Activated CD4-positive, alpha-beta T cell treated with anti-CD3 and anti-CD28 coated beads, Interleukin-2, Interleukin-6, amounts not matched to agents 100 ng/mL and 50 ng/mL, durations not matched to agents 16 hours and 8 hours (primary cell): ENCODE measurements at places on chromosomes 16 and 17.

GRCh38 chr16:3075523-3075915, 10.1 kb downstream of the IL32 start:
- DNase-seq: no peak

DNA sequence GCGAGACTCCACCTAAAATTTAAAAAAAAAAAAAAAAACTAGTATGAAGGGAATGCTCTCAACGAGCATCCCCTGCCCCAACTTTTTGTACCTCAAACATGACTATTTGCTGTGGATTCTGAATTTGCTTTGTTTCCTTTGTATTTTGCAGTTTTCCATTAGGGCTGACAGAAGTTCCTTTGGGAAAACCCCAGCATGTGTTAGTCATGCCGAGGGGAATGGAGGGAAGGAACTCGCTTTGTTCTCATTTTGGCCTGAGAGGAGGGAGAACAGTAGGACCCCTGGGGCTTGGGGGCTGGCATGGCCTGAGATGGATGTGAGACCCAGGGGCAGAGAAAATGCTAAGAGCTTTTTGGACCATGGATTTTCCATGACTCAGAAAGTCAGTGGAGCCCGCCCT, 20.5 kb downstream of the KRT9 start:
- DNase-seq: no peak

DNA sequence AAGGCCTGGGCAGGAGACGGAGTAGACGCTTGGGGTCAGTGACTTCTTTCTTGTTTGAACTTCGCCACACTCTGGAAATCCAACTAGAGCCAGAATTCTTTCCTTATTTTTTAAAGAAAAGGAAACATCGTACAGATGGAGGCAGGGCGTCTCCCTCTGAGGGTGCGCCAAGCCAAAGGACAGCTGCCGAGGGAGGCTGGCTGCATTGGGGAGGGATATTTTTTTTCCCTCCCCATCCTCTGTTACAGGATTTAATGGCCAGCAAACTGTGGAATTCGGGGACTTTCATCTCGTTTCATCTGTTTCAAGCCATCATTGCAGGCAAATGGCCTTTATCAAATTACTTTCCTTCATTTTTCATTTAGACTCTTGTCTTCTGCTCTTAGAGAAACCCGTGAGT, 15.9 kb downstream of the CDK5R1 start:
- no peak for DNase-seq

GRCh38 chr17:9684955-9685621, 39.8 kb downstream of the USP43 start:
- DNase-seq: no peak

DNA sequence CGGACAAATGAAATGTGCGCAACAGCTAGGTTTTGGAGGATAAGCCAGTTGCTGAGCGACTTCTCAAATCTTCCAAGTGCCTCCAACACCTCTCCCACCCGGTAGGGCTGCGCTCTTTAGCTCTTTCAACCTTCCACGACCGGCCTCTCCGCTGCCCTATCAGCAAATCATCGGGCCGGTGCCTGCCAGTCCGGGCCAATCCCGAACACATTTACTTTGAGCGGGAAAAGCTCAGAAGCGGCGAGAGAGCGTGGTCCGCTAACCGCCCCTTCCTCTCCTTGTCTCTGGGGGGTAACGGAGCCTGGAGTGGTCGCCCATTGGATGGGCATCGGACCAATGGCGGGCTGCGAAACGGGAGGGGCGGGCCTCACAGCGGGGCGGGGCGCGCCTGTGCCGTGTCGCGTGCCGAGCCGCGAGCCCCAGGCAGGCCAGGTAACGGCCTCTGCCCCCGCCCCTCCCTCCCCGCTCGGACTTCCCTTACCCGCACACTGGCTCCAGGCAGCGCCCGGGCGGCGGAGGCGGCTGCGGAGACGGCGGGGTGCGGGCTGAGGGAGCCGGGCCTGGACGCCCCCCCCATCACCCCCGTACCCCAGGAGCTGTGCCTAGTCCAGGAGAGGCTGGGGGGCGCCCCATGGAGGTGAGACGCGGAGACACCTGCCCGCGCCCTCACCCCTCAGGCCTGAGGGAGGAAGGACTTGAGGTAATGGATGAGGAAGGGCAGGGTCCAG, at the start of gene MEIOC:
Gene MEIOC, plus strand, starts transcription at position 486 of the 728 bp plus-strand sequence. Its CDS starts 146 bp downstream, at position 632.
- peak; percentile 54 for DNase-seq

- no peak for DNase-seq
Measured at GRCh38 chr16:50068550-50068949, 2.8 kb downstream of the HEATR3 start.

GRCh38 chr17:71792966-71793365, 327.9 kb upstream of the SOX9 start:
- no peak for DNase-seq

DNA sequence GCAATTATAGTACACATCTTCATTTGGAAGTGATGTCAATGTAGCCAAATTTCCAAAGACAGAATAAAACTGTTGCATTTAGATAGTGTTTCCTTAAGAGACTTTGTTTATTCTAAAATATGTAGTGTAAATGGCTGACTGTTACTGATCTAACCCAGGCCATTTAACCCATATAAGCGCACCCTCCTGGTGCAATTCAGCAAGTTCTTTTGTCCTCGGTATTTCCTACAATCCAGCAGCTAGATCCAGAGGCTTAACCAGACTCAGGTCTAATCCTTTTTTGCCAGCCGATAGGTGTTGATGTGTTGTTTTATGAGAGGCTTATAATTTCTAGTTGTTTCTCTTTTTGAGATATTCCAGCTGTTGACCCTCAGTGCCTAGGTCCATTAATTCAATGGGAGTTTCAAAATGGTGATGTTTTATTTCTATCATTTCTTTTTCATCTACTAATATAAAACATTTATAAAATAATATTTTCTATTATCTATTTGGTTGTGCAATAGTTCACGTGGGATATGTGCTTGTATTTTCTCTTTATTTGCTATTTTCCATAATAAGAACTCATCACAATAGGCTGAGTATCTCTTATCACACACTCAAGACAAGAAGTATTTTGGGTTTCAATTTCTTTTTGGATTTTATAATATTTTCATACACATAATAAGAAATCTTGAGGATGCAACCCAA, 14.5 kb downstream of the ABCA9 start:
- DNase-seq: no peak

GRCh38 chr16:78522327-78522726, 422.9 kb downstream of the WWOX start:
- no peak for DNase-seq

DNA sequence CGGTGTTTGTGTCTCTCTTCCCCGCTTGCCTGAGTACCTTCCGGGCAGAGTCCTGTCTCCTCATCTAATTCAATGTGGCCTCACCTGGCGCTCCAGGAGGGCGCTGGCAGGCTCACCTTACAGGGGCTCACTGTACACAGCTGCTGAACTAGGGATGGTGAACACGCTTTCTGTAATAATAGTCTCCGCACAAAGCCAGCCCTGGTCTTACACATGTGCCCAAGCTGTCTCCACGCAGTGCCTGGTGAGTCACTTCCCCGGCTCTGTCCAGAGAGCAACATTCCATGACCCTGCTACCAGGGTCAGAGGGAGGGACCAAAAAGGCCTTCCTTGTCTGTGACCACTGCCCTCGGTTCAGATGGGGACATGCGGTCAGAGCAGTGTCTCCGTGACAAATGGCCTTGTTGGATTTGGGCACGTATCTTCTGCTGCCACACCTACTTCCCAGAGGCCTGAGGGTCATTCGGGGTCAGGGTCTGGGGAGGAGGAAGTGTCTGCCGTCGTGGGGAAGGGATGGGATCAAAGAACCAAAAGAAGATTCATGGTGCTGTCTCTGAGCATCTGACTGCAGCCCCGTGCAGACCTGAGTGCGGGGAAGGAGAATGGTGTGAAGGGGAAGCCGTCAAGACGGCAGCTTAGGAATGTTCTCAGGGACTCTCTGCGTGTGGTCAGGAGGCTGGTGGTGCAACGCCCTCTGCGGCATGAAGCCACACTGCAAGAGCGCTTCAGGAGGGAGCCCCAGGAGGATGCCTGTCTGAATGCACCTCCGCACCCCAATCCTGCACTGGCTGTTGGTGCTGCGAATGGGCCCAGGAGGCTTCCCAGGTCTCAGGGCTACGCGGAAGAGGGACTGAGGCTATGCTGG, 68.8 kb downstream of the IL21R start:
- DNase-seq: no peak

DNA sequence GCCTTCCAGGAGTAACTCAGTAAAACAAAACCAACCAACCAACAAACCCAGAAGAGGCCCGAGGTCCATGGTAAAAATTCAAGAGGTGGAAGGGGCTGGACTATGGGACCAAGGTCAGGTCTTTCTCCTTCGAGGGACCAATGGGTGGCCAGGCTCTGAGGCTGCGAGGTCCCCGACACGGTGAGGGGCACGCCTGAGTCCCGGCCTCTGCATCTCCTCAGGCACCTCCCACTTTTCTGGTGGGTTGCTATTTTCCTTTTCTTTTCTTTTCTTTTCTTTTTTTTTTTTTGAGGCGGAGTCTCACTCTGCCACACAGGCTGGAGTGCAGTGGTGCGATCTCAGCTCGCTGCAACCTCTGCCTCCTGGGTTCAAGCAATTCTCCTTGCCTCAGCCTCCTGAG, 18.0 kb downstream of the CD7 start:
- no peak for DNase-seq

DNA sequence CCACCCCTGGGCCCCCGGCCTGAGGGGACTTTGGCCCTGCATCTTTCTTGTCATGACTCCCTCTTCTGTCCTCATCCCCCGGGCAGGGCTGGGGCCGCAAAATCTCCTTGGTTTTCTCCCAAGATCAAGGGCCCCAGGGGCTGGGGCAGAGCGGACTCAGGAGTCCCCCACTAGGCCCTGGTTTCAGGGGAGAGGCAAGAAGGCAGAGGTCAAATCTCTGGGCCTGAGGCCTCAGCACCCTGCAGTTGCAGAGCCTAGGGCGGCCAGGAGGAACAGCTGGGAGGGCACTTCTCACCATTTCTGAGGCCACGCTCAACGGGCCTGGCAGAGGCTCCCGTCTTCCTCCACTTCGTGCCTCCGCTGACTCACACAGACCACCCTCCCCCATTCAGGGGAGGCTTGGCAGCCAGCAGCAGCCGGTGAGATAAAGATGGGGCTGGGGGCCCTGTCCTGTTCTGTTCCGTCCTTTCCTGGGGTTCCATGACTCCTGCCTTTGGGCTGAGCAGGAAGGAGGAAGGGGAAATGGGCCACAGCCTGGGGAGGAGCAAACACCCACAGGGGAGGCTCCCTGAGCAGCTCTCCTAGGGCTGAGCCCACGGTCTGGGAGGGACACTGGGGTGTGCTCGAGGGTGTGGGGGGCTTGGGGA, 12.4 kb downstream of the ZSCAN10 start:
- peak; percentile 36 for DNase-seq

DNA sequence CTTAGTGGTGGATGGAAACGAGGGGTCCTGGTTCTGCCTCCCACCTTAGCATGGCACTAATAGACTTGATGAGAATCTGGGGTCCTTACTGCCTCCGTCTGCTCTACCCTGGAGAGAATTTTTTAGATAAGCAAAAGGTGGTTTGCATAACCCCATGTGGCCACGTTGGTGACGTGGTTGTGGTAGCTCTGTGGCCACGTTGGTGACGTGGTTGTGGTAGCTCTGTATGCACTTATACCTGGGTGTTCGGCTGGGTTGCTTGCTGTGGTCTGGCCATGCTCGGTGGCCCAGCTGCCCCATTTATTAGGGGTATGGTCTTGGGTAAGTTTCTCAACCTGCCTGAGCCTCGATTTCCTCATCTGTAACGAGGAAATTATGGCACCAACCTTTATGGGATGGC, 13.0 kb downstream of the SPIRE2 start:
- DNase-seq: peak; percentile 67

DNA sequence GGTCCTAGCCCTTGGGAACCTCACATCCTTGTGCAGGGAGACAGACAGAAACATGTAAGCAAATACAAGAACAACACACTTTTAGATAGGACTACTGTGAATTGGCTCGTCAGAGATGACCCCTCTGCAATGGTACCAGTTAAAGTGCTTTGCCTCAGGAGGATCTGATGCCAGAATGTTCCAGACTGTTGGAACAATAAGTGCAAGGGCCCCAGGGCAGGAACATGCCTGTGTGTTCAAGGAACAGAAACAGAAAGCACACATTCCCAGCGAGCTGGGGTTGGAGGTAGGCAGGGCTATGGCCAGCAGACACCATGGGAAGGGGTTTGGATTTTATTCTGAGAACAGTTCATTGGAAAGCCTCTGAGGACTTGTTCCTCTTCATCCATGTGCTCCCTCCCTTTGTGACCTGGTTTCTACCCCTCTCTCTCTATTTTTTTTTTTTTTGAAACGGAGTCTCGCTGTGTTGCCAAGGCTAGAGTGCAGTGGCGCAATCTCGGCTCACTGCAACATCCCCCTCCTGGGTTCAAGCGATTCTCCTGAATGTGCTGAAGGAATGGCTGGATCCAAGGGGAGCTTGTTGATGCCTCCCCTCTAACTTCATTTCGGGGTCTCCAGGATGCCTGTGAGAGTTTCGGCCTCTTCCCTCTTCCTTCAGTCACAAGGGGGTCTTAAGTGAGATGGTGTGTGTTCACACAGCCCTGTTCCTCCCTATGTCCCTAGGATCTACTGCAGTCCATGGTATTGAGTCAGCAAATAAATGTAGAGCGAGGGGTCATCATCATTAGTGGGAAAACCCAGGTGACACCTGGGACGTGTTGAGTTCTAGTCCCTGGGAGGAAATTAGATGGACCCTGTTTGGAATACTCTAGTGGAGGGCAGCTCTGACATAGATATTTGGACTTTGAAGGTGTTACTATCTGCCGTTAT, 6.4 kb downstream of the STAT5A start:
- no peak for DNase-seq

DNA sequence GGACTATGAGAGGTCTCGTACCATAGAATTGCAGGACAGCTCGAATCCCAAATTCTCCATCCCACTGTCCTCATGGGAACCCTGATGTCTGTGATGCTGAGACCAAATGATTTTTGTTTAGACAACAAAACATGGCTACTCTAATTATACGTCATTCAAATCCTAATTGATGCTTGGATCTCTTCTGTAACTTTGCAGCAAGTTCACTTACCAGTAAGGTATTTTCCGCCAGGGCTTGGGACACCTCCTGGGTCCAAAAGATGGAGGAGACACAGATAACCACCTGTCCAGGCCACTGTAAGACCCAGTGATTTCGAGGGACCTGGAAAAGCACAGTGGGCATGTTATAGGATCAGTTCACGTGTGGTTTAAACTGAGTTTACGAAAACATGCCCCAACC, 92.8 kb downstream of the DNAH3 start:
- no peak for DNase-seq

DNA sequence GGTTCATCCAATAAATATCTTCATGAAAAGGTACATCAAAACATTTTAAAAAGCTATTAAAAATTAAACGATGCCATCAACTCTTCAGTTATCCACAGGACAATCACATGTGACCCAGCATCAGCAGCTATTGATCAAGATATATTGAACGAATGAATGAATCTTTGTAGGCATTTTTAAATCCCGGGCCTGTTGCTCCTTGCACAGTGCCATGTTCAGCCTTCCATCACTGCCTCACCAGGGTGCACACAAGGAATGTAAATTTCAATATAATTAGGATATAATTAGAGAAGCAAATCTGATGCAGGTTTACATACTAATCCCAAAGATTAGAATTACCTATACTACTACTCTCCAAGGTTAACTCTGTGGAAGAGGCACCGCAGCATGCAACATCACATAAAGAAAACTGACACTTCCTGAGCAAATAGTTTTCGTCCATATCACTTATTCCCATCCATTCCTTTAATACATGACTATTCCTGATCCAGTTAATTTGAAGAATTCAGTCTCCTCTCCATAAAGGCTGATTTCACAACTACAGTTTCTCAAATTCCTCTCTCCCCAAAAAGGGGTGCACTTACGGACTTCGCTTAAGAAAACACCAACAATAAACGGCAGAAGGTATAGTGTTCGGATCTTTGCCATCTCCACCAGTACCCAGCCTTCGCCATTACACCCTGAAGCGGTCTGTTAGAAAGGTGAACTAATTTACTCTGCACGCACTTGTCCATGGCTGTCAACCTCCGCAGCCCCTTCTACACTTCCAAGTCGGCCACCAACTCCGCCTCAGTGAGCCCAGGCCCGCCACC, 938 bp downstream of the NCOR1 start:
- DNase-seq: peak; percentile 10
